Nucleus accumbens (tissue), 56 donors: ENCODE measurements at places on chromosomes 6 and 20.

GRCh38 chr20:62892348-62893304 lies 31.0 kb upstream of the TCFL5 start:
- peak; percentile 62 for DNase-seq

DNA sequence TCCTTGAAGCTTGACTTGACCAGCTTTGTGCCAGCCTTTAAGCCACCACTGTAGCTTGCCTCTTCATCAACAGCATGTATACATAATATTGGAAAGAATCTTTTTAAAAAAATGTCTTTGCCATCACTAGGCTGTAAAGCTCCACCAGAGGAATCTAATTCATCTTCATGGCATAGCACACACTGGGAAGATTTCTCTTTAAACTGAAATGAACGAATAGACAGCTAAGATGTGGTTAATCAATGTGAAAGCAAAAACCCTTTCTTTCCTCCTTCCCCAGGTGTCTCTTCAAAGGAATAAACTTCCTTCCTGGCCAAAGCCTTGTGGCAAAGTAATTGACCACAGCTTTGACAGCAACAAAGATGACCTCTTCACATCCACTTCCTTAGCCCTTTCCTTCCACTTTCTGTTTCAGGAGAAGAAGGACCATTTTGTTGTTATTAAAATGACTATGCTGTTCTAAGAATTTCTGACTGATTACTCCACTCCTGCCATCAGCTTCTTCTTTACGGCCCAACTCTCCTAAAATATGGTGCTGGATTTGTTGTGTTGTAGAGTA lies 428.7 kb upstream of the SOX4 start:
- no peak for DNase-seq

DNA sequence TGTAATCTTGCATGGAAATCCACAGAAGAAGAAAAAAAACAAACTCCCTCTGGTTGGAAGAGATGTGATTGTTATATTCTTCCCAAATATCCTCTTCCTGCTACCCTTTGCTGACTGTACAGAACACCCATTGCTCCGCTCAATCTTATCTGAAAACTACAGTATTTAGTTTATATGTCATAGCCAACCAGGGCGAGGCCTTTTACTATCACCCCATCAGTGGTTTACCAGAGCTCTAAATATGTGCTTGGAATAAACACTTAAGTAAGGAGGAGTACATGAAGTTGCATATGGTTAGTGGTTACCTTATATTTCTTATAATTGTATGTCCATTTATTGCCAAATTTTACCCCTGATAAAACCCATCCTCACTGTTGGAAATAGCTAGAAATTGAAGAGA lies 12.2 kb downstream of the PRL start:
- no peak for DNase-seq

DNA sequence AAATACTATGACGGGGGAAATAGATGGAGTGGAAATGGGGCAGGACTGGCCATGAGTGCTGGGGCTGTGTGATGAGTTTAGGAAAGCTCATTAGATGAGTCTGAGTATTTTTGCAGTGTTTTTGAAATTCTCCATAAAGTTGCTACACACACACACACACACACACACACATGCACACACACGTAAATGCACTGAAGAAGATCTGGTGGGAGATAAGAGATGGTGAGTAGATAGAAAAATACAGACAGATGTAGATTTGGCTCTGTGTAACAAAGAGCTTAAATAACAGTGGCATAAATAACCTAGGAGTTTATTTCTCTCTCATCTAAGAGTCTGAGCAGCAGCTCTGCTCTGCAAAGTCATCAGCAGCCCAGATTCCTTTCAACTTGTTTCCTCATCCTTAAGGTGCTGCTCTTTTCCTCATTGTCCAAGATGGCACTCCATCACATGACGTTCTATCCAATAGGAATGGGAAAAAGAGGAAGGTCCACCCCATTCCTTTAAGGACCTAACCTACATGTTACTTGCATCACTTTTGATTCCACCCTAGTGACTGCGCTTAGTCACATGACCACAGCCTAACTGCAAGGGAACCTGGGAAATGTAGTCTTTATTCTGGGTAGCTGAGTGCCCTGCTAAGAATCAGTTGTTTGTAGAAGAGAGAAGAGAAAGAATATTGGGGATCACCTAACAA lies 76.4 kb downstream of the EYA2 start:
- DNase-seq: no peak

DNA sequence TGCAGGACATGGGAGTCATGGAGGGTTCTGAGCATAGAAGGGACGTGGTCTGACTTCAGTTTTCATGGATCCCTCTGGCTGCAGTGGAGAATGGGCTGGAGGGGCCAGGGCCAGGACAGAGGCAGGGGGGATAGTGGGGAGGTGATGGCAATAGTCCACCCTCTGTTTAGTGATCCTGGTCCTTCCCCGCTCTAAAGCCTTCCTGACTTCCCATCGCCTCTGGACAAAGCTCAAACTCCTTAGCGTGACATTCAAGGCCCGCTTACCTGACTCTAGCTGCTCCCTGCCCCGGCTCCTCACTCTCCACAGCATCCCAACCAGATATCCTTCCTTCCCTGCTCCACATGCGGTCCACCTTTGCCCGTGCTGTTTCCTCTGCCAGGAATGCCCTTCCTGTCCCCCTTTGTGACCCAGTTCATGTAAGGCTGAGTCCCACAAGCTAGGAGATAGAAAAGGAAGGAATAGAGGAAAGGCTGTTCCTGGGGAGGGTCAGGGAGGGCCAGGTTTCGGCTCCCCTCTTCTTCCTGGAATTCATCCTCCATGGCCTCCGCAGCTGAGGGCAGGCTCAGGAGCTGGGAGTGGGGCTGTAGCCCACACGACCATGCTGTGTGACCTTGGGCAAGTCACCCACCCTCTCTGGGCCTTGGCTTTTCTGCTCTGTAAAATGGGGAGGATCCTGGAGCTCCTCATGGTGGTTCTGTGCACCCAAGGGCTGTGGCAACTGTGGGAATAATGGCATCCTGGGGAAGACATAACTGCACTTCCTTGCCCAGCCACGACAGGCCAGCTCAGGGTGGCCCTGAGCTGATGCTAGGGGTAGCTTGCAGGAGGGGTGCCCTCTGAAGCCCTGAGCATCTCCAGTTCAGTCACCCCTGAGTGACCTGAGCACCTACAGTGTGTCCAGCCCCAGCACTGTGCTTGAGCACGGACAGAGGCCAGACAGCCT lies 116.1 kb downstream of the CEBPB start:
- no peak for DNase-seq

- no peak for DNase-seq
These were observed 15.5 kb upstream of the NNAT start for GRCh38 chr20:37505263-37506151.

DNA sequence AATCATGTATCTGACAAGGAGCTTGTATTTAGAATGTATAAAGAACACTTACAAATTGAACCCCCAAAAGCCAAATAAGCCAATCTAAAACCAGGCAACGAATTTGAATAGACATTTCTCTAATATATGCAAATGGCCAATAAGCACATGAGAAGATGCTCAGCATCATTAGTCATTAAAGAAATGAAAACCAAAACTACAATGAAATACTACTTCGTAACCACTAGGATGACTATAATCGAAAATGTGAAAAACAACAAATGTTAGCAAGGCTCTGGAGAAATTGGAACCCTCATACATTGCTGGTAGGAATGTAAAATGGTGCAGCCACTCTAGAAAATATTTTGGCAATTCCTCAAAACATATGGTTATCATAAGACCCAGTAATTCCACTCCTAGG lies 105.8 kb upstream of the TOP1 start:
- no peak for DNase-seq

GRCh38 chr20:11740975-11741374 lies 176.7 kb upstream of the BTBD3 start:
- DNase-seq: no peak

- DNase-seq: no peak
These were observed 133.3 kb upstream of the ARMC2 start for GRCh38 chr6:108714766-108715414.

DNA sequence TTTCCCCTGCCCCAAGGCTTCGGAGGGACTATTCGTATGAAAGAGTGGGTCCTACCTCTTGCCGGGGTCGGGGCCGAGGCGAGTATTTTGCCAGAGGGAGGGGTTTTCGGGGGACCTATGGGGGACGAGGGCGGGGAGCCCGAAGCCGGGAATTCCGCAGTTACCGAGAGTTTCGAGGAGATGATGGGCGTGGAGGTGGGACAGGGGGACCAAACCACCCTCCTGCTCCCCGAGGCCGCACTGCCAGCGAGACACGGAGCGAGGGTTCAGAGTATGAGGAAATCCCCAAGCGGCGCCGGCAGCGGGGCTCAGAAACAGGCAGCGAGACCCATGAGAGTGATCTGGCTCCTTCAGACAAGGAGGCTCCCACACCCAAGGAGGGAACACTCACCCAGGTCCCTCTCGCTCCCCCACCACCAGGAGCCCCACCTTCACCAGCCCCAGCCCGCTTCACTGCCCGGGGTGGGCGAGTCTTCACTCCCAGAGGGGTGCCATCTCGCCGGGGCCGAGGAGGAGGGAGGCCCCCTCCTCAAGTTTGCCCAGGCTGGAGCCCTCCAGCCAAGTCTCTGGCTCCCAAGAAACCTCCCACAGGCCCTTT lies 11.3 kb downstream of the PRRC2A start:
- DNase-seq: no peak

DNA sequence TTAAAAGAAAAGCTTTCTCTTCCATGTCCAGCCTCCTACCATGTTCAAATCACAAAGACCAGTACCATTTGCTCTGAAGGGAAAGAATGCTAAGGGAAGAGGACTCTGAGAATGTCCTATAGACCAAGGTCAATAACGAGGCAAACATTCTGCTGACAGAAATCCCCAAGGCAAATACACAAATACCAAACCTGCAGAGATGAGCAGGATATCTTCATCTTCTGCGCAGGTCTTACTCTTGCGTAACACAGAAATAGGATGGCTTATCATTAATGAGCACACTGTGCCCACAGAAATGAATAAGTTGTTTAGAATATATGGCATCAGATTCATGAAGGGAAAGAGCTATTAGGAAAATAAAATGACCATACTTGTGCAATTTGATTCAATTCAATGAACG lies 137.3 kb downstream of the BTBD9 start:
- DNase-seq: no peak

GRCh38 chr20:56900252-56900651 lies 271.1 kb downstream of the TFAP2C start:
- no peak for DNase-seq

- no peak for DNase-seq
These were observed 91.2 kb upstream of the SCGN start for GRCh38 chr6:25560865-25561264.

- DNase-seq: no peak
These were observed 77.6 kb downstream of the STK35 start for GRCh38 chr20:2179233-2179580.

DNA sequence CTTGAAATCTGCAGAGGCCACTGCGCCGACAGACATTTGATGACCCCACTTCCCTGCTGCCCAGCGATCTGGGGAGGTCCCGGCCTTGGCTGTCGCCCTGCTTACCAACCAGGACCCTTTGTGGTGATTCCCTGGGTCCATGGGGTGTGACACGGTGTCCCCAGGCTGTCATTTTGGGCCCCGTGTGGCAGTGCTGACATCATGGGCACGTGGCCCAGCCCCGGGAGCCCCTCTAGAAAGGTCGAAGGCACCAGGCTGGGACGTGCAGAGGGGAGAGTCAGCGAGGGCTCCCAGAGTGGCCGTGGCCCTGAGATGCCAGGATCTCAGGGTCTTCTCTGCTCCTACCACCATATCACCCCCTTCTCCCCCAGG lies 170.0 kb downstream of the TAF4 start:
- no peak for DNase-seq

DNA sequence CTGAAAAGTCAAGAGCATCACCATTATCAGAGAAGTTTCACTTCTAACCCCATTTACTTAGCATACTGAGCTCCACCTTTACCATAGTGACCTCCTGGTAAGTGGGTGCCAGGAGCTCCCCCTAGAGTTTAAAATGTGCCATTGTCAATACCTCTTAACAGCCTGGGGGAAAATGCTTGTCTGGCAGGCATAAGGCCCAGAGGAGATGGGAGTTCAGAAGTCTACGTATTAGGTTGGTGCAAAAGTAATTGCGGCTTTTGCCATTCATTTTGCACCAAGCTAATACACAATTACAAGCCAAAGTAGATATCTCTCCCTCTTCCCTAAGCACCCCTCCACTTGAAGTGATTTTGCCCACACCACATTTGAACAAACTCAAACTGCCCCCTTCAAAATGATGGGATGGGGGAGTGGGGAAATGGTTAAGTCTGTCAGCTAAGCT lies 919.0 kb downstream of the KIF16B start:
- peak; percentile 8 for DNase-seq
